Smooth muscle cell of the pulmonary artery (primary cell): ENCODE measurements at places on chromosomes 7 and 10. TPM values are rescaled to one million over a fixed set of nuclear protein-coding genes. Genes with fewer than 3 reads are reported as not detected.

The SPDYE6 gene
- not detected in 2 replicates for total RNA-seq

The CNTNAP2 gene
- under 0.01 TPM in 1 of 2 replicates, not detected in the other for total RNA-seq

The ANXA8 gene
- total RNA-seq, result 0.07 TPM in 1 of 2 replicates, not detected in the other

The LIPK gene
- total RNA-seq, result not detected in 2 replicates

The SNCG gene
- total RNA-seq, result 4.5 and 13.0 TPM in 2 replicates

The TMEM140 gene
- 8.7 and 17.7 TPM in 2 replicates for total RNA-seq

The SORBS1 gene
- 1.6 and 5.1 TPM in 2 replicates for total RNA-seq

The CAMK1D gene
- 3.8 and 7.2 TPM in 2 replicates for total RNA-seq

The WDR86 gene
- 0.26 TPM in 2 replicates for total RNA-seq

The PGAM2 gene
- total RNA-seq, result 0.52 and 3.3 TPM in 2 replicates

The NODAL gene
- not detected in 2 replicates for total RNA-seq

The TBXAS1 gene
- 1.1 and 2.1 TPM in 2 replicates for total RNA-seq

The LRRC18 gene
- not detected in 2 replicates for total RNA-seq

The PWWP2B gene
- 7.8 and 18.1 TPM in 2 replicates for total RNA-seq

The TCAF2 gene
- total RNA-seq, result 3.5 and 7.2 TPM in 2 replicates

The PLEKHS1 gene
- not detected in 2 replicates for total RNA-seq
